Natural killer cell (primary cell): ENCODE measurements at places on chromosomes 5 and 9.
A peak's percentile ranks its signal among the peaks of the same experiment; 100 is the strongest.

- DNase-seq: no peak
Observed at GRCh38 chr9:4739587-4740387, 1.2 kb downstream of the AK3 start.

DNA sequence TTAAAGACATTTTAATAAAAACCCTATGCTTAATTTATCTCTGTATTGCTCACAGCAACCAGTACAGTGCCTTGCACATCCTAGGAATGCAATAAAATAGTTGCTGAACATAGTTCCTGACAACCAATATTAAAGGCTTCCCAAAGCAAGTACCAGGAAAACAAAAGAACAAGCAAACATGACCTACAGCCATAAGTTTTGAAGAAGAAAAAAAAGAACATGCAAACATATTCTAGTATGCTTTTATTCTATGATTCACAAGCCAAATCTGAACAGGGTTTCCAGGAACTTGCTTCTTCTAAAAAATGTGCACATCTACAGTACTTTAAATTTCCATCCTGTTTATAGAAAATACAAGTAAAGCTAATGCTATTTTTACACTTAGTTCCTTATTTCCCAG is 4.5 kb downstream of the CEMIP2 start:
- DNase-seq: no peak

DNA sequence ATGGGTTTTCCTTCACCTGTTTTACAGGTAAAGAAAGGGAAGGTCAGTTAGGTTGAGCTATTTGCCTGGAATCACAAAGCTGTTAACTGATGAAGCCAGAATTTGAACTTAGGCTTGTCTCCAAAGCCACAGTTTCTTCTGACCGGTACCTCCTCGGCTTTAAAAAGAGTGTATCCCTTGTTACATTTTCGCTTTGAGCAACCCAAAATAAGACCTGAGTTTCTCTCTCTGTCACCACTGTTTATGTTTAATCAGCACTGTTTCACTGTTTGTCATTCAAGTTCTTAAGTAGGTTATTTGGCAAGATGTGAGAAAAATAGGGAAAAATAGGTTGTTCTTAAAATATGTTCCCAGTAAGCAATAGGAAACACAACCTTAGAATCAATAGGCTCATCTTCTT is 84.6 kb downstream of the VCAN start:
- no peak for DNase-seq

DNA sequence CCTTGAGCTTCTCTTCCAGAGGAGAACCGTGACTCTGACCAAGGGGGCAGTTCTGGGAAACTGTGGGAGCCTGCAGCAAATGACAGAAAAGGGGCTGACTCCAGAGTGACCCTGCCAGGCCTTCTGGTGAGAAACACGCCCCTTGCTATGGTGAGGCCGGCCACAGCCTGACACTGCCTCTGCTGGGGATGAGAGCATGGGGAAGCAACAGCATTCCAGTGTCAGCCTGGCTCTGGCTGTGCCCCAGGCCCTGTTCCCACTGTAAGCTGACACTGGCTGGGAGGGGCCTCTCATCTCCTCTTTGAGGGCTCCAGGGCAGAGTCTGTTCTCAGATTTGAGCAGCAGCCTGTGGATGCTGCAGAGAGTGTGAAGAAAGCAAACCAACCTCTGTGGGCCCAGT is 180.0 kb upstream of the IL12B start:
- DNase-seq: no peak

GRCh38 chr5:100469767-100470166 is 65.4 kb upstream of the FAM174A start:
- DNase-seq: no peak

- no peak for DNase-seq
Observed at GRCh38 chr5:175471196-175471595, 7.2 kb upstream of the SFXN1 start.

DNA sequence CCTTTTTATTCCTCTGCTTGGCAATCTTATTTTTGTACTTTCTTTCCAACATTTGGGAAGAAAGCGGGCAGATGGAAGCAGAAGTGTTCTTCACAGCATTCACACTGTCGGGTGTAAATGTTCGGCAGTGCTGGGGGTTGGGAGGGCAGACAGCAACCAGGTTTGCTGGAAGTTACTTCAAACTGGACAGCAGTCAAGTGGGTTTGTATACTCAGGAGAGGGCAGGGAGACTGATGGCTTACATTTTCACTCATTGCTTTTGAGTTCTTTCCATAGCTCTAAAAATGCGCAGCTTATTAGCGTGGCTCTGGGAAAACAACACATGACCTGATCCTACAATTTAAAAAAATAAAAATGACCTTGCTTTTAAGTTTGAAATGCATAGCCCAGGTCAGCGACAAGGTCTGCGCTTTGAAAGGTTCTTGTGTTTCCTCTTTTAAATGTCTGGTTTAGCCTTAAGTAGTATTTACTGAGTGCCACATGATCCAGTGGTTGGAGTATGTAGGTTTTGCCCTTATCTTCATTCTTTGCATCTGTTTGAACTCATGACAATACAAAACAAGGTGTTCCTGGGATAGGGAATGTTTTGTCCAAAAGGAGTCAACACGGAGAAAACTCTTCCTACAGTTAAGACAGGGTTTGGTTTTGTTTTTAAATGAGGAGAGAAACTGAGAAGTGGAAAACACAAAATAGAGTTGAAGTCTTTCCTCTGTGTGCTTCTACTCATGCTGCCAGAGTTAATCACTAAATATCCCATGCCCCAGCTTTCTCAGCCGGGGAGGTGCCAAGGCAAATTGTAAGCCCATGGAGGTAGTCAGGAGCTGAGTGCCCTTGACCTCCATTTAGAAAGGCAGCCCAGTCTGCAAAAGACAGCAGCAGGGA is 132.7 kb upstream of the DMRT1 start:
- no peak for DNase-seq

- no peak for DNase-seq
Observed at GRCh38 chr5:36723912-36724311, 117.5 kb downstream of the SLC1A3 start.

GRCh38 chr9:87270221-87270847 is 227.3 kb upstream of the DAPK1 start:
- DNase-seq: no peak

DNA sequence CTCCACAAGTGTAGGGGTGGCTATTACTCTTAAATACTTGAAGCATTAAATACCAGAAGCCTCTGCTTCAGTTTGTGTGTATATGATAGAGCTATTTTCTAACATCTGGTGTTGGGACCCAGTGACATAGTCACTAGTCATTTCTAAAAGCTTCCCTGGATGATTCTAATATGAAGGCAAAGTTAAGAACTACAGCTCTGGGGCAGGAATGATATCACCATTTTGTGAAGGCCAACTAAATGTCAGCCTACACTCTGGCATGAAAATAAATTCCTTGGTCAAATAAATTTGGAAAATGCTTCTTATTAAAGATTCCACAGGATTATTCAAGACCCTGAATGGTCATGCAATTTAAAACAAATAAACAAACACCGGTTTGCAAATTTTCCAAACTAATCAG is 197.7 kb downstream of the PLK2 start:
- DNase-seq: no peak

- DNase-seq: no peak
Observed at GRCh38 chr5:167442922-167443321, 848.5 kb upstream of the WWC1 start.

DNA sequence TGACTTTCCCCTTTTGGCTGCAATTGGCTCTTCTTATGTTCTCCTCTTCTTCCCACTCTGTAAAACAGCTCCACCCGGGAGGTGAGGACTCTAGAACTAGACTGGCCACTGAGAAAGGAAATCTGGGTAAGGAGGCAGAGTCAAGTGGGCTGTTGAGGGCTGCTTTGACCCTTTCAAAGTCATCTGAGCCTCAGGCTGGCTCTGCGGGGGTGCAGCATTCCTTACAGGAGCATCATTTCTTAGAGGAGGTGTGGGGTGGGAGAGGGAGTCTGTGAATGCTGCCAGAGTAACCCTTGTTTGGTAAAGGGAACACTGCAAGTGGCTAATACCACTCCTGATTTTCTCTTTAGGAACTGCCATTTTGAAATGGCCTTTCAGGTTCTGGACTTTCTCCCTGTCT is 377.7 kb upstream of the SMARCA2 start:
- DNase-seq: no peak

DNA sequence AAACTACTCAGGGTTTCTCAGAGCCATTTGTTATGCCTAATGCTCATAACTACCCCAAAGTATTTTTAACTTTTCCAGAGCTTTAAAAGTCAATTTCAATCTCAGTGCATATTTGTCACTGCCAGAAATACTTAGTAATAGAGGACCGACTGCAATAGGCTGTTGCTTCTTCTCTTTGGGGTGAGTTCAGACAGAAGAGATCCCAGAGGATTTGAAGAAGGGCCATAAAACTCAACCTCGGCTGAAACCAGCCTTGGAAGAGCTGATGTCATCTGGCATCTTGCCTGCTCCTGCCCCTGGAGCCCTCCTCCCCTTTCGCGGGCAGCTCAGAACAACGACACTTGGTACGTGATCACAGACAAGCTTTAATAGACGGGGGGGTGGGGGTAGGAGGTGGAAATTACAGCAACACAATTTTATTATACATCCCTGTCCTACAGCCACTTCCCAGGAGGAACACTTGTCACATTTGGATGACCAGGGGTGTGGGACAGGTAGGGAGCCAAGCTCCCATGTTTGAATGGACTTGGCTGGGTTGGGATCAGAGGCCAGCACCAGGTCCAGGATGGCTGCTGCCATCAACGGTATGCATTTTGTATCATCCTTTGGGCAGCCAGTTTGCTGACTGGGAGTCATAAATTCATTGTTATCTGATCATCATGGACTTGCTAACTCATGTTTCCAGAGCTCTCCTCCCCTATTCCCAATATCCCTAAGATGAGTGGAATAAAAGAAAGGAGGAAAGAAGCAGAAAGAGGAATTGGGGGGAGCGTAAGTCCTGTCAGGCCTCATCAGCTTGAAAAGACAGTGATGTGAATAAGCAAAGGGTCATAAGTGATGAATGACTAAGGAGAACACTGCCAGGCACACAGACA is 186.6 kb upstream of the PANK3 start:
- DNase-seq: no peak

DNA sequence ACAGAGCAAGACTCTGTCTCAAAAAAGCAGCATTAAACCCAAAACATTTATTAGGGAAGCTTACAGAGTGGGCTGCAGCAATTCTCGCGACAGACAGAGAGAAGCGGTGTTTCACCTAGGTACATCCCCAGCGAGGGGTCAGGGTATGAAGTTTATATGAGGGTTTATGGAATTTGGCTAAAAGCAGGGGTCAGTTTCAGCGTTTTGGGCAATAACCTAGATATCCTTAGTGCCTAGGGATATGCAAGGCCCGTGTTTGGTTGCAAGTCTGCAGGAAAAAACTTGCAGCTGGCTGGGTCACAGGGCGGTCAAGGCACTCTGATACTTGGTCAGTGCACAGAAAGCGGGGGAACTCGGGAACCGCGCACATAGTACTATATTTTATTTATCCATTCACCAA is 649 bp upstream of the GLE1 start:
- peak; percentile 22 for DNase-seq

DNA sequence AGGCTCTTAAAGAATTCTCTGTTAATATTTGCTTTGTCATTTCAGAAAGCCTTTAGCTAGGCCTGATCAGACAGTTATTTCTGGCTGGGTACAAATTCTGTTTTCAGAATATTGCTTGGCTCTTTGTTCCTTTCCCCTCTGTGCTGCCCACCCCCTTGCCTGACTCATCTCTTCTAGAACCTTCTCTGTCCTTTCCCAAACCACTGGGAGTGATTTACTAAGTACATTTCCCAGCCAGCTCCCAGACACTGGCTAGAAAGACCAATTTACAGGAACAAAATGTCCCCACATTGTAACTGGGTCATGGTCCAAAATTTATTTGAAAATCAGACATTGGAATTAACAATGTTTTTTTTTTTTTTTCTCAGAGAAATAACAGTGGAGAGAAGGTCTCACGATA is 133.1 kb upstream of the MAP1B start:
- no peak for DNase-seq
